RKO (cell line): ENCODE measurements at places on chromosomes 1 and 21.
A peak's percentile ranks its signal among the peaks of the same experiment; 100 is the strongest.

GRCh38 chr1:164842870-164843269 lies 283.9 kb downstream of the PBX1 start:
- no peak for DNase-seq

GRCh38 chr1:59730759-59731478 lies 83.8 kb upstream of the HOOK1 start:
- DNase-seq: peak; percentile 90

- no peak for DNase-seq
Measured at GRCh38 chr1:86396498-86396890, 371 bp upstream of the ODF2L start.

- DNase-seq: no peak
Measured at GRCh38 chr1:199124351-199124750, 485.5 kb downstream of the PTPRC start.

GRCh38 chr1:171940368-171940767 lies 99.1 kb downstream of the DNM3 start:
- no peak for DNase-seq

GRCh38 chr1:172254521-172255222 lies 165.8 kb upstream of the C1orf105 start:
- DNase-seq: peak; percentile 78

- DNase-seq: no peak
Measured at GRCh38 chr1:48079096-48079495, 81.9 kb upstream of the TRABD2B start.

GRCh38 chr1:162736633-162737067 lies 53.9 kb upstream of the HSD17B7 start:
- DNase-seq: no peak

- no peak for DNase-seq
Measured at GRCh38 chr1:228487336-228488124, at the start of gene RNF187. TSS of gene RNF187 (plus strand) at chr1:228487382.

DNA sequence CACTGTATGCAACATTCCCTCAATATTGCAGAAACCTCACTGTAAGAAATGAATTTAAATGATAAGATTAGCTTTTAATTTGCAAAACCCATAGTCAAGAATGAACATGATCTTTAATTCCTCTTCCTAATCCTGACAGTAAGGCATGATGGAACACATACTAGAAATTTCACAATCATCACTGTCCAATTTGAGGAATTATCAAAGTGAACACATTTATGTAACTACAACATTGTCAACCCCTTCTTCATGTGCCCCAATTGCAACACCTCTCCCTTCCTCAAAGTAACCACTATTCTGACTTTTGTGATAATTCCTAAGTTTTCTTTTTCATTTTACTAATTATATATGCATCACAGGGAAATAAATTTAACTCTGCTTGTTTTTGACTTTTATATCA lies 103.1 kb downstream of the LHX8 start:
- DNase-seq: no peak
